Immature natural killer cell (primary cell): ENCODE measurements at places on chromosomes 3 and 15.

DNA sequence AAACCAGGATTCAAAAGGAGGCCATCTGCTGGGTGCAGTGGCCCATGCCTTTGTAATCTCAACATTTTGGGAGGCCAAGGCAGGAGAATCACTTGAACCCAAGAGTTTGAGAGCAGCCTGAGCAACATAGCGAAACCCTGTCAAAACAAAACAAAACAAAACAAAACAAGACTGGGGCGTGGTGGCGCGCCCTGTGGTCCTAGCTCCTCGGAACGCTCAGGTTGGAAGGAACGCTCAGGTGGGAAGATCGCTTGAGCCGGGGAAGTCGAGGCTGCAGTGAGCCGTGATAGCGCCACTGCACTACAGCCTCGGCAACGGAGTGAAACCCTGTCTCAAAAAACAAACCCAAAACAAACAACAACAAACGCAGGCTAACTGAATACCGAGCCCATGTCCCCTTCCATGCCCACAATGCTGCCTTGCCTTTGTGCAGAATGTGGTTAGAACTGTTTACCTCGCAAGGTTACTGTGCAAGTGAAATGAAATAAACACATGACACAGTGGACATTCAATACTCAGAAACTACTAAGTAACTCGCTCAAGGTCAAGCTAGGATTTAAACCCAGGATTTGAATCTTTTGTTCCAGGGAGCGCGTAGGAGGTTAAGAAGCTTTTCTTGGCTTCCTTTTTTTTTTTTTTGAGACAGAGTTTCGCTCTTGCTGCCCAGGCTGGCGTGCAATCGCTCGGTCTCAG is 766 bp upstream of the EMC4 start:
- peak overlapping the region; percentile 96 for H3K27ac ChIP-seq
- peak; percentile 4 for DNase-seq
- peak overlapping the region; percentile 93 for H3K4me3 ChIP-seq
- peaks cover 12% of the 10 kb centered on the region for H3K36me3 ChIP-seq
- peaks cover 30% of the 10 kb centered on the region for H3K4me1 ChIP-seq

DNA sequence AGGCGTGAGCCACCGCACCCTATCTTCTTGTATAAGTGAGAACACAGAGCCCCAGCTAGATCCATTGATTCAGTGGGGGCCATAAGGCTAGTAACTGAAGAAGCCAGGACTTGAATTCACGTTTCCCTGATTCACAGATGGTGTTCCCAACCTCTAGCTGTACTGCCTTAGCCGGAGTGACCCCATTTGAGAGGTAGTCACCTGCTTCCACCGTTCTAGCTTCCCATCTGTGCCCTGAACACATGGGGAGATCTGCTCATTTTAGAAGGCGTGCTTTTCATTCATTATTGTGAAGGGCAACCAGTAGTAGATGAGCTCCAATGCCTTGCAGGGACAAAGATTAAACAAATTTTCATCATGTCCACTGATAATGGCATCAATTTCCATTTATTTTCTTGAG is 365.7 kb upstream of the TPM1 start:
- H3K27ac ChIP-seq: no peak overlapping the region
- H3K27me3 ChIP-seq: peaks cover 5% of the 10 kb centered on the region
- H3K4me1 ChIP-seq: no peaks in the 10 kb centered on the region
- DNase-seq: no peak
- no peaks in the 10 kb centered on the region for H3K36me3 ChIP-seq

DNA sequence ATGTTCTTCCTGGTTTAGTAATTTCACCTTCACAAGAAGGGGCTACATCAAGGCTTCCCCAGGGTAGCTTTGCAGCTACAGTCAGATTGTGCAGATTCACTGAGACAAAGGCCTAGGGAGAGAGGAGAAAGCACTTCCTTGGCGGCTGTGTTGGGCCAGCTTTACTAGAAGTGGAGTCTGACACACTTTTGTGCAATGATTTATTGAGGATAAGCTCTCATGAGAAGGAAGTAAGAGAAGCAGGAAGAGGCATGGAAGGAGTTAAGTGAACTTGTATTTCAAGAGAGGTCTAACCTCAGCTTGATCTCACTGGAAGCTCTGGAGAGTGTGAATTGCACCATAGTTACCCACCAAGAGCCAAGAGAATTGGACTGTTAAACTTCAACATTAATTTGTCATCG is 78.9 kb downstream of the TGFBR2 start:
- H3K4me3 ChIP-seq: no peak overlapping the region
- H3K4me1 ChIP-seq: peaks cover 99% of the 10 kb centered on the region
- H3K27me3 ChIP-seq: no peaks in the 10 kb centered on the region
- no peak for DNase-seq
- H3K36me3 ChIP-seq: peaks cover 21% of the 10 kb centered on the region

DNA sequence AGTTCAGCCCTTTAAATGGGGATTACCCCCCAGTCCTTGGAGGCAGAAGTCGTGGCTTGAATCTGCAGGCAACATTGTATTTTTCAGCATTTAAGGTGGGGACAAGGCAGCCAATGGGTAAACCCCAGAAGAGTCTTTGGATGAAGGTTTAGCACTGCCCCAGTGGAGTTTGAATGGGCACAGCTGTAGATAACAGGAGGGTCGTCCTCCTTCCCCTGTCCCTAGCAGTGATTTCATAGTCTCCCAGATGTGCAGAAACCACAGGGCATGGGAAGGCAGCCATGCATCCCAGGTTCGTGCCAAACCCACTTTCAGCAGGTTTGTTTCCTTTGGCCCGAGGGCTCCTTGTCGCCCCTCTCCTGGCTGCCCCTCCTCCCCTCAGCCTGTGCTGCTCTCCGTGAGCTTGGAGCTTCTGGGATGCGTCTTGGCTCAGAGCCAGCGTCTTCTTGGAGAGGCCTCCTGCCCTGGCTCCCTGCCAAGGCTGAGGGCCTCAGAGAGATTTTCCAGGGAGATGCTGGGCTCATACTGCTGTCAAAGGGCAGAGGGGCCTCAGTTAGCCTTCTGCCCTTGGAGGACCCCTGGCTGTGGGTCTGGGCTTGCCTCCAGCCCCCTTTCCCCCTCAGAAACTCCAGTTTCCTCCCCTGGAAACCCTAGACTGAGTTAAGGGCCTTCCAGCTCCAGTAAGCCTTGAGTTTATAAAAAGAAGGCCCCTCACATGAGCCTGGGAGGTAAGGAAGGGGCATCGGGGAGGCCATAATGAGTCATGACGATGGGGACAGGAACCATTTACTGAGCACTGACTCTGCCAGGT is 48.9 kb upstream of the POLG start:
- no peak overlapping the region for H3K27ac ChIP-seq
- H3K4me3 ChIP-seq: no peak overlapping the region
- H3K36me3 ChIP-seq: no peaks in the 10 kb centered on the region
- H3K4me1 ChIP-seq: peaks cover 6% of the 10 kb centered on the region
- DNase-seq: no peak

DNA sequence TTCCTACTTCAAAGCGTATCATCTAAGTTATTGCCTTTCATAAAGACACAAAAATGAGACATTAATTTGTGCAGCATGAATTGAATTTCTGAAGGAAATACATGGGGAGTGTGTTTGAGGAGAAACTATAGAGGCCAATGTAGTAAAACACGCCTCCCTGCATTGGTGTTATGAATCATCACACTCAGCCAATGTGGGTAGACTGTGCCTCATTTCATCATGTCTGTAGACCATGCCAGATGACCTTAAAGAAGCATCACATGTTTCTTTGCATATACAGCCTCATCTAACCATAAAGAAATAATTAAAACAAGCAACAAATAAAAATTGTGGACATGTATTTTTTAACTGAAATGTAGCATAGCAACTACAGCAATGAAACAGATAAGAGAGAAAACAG is 486.0 kb upstream of the ADAMTS9 start:
- no peak overlapping the region for H3K27ac ChIP-seq
- no peaks in the 10 kb centered on the region for H3K36me3 ChIP-seq
- H3K4me1 ChIP-seq: no peaks in the 10 kb centered on the region

- peaks cover 12% of the 10 kb centered on the region for H3K27me3 ChIP-seq
- peak; percentile 6 for DNase-seq
- peaks cover 8% of the 10 kb centered on the region for H3K4me1 ChIP-seq
- H3K4me3 ChIP-seq: no peak overlapping the region
Measured at GRCh38 chr3:100221159-100221558, 39.6 kb upstream of the TBC1D23 start.

- no peaks in the 10 kb centered on the region for H3K4me1 ChIP-seq
- no peak overlapping the region for H3K4me3 ChIP-seq
- H3K36me3 ChIP-seq: no peaks in the 10 kb centered on the region
- no peak overlapping the region for H3K27ac ChIP-seq
Measured at GRCh38 chr15:93820566-93820965, 410.8 kb upstream of the MCTP2 start.

DNA sequence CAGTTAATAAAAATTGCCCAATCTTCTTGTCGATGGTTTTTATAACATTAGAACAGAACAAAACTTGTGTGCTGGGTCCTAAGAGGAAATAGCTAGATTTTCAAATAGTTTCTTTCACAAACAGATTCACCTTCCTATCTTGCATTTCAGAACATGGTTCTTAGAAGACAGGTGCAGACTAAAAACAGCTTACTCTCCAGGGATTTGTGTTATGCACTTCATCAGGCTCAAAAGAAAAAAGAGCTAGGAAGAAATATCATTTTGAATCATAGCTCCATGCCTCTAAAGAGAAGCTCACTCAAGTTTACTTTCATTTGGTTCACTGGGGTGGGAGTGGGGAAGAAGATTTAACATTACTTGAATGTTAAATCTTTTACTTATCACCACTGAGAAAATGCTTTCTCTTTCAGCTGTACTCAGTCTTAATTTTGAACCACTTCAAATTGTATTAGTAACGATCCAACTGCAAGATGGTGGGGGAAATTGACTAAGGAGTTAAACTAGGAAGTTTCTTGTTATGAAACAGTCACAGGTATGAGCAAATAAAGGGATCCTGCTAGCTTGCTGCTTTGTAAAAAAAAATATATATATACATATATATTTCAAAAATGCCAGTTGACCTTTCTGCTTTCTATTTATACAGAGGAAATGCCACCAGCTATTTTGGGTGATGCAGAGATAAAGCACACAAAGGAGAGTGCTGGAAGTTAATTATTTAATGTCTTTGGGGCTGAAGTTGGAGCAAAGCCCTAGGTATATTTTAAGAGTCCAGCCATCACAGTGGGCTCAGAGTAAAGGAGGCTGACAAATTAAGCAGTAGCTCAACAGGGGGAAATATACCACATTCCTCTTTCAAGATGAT is 28.3 kb upstream of the NUDT16 start:
- no peak overlapping the region for H3K27ac ChIP-seq
- H3K4me1 ChIP-seq: no peaks in the 10 kb centered on the region
- DNase-seq: no peak
- H3K27me3 ChIP-seq: no peaks in the 10 kb centered on the region
- no peaks in the 10 kb centered on the region for H3K36me3 ChIP-seq

DNA sequence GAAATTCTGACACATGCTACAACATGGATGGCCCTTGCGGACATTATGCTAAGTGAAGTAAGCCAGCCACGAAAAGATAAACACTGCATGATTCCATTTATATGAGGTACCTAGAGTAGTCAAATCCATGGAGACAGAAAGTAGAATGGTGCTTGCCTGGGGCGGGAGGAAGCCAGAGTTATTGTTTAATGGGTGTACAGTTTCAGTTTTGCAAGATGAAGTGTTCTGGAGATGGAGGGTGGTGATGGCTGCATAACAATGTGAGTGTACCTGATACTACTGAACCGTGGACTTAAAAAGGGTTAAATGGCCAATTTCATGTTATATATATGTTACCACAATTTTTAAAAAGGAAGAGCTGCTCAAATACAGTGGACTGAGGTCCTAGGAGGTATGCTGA is 66.9 kb downstream of the SEMA5B start:
- no peak overlapping the region for H3K4me3 ChIP-seq
- H3K36me3 ChIP-seq: no peaks in the 10 kb centered on the region

DNA sequence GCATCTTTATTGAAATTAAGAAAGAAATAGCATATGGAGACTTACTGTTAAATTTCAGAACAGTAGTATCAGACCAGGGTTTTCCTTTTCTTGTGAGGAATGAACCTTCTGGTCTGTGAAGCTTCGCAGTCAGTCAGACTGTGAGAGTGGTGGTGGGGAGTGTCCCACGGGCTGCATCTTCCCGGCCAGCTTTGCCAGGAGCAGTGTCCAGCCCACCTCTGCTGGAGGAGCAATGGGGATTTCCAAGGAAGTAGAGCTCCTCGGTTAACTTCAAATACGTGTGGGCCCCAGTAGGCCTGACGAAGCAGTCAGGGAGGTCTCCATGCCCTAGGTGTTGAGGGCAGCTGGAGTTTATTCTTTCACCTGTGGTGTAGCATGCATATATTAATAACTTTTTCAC is 40.9 kb upstream of the FBXL22 start:
- no peak overlapping the region for H3K4me3 ChIP-seq
- peaks cover 54% of the 10 kb centered on the region for H3K4me1 ChIP-seq
- peak overlapping the region; percentile 6 for H3K27ac ChIP-seq

DNA sequence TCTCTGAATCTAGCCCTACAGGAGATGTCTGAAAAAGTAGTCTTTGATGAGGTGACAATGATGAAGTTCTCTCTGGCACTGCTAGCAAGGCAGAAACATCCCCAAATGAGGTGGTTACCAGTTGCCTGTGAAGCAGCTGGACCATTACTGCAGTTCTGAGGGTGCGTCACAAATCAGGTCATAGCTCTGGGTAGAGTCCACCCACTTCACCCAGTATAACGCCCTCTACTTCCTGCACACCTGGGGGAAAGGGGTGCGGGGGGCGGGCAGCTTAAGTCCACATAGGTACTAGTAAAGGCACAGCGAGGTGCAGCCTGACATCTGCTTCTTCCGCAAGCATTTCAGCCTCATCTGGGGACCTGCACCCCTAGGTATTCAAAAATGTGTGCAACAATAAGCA is 13.4 kb upstream of the SATB1 start:
- H3K27me3 ChIP-seq: peaks cover 6% of the 10 kb centered on the region
- H3K4me3 ChIP-seq: peak overlapping the region; percentile 45
- peak overlapping the region; percentile 84 for H3K27ac ChIP-seq
- peaks cover 68% of the 10 kb centered on the region for H3K4me1 ChIP-seq

DNA sequence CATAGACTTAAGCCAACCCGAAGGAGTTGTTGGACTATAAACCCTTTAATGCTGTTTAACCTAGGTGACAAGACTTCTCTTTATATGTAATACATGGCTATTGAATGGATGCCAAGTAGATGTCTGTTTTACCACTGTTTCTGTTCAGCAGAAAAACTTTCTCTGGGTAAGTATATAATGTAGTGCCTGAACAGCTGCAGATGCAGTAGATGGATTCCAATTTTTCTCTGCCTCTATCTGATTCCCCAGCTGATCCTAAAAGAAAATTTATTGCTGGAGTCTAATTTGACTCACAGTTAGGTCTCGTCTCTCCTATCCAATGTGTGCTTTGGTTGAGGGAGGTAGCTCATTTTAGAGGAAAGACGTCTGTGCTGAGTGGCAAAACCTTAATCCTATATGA is 256.5 kb upstream of the CBLB start:
- no peak for DNase-seq
- H3K27me3 ChIP-seq: no peaks in the 10 kb centered on the region
- no peak overlapping the region for H3K27ac ChIP-seq
- H3K4me3 ChIP-seq: no peak overlapping the region

- H3K36me3 ChIP-seq: no peaks in the 10 kb centered on the region
- no peak for DNase-seq
- H3K27me3 ChIP-seq: peaks cover 1% of the 10 kb centered on the region
- no peak overlapping the region for H3K4me3 ChIP-seq
- H3K4me1 ChIP-seq: no peaks in the 10 kb centered on the region
Measured at GRCh38 chr15:101052031-101052620, 133.0 kb downstream of the LRRK1 start.
